ENCODE measurements at places on chromosomes 13 and 19.

GRCh38 chr13:113354831-113355610 lies 8.9 kb downstream of the GRTP1 start:
- DNase-seq = no peak

DNA sequence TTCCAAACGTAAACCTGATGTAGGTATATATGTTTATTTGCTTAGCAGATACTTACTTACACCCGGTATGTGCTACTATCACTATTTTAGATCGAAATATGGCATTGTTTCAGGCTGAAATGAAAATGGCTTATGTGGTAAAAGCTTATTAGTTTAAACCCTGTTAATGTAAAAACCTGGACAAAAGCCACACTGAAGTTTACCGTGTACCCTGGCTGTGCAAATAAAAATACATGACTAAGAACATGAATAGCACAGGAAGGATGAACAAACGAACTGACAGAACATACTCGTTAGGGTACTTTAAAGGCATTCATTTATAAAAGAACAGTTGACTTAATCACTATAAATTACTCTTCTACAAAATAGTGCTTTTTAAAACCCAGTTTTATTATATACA lies 6.6 kb downstream of the CLDN10 start:
- no peak for DNase-seq

DNA sequence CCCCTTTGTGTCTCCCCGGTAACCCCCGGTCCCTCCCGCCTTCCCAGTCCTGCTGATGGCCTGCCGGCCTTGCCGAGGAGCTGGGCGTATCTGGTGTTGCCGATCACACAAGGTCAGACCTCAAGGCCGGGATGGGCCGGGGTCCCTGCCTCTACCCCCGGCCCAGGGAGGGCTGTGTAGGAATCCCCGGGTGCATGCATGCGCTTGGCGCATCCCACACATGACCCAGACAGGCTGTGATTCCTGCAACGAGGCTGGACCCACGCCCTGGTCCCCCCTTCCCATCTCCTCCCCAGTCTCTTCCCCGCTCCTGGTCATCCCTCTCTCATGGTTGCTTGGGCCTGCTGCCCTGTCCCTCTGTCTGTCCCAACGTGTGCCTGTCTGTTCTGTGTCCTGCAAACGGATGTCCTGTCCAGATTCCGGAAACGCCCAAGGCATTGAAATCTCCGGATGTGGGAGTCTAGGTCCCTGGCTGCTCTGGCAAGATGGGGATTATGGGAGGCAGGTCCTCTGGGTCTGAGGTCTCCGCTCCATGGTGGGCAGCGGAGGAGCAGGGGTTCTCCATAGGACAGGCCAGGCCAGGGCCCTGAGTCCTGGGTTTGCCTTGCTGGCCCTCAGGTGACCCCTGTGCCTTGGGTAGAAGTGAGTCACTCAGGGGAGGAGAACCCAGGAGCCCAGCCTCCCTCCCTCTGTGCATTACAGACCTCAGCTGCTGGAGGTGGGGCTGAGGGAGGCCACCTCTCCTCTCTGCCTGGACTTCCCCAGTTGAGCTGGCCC lies 1.6 kb downstream of the PKN1 start:
- DNase-seq = no peak

DNA sequence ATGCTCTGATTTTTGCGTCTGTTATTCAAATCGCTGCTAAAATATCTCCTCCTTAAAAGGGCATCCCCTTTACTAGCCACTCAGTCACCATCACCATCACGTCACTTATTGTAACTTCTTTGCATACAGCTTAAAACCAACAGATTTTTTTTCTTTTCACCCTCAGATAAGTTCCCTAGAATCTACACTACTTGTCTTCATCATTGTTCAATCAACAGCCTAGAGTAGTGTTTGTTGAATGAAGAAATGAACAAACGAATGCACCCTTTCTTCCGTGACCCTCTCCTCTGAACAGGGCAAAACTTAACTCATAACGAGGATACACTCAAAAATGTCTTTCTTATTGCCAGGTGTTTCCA lies 1.1 kb upstream of the AKAP11 start:
- no peak for DNase-seq

- no peak for DNase-seq
Observed at GRCh38 chr19:55703790-55704215, 28.8 kb downstream of the EPN1 start.
